ENCODE measurements at places on chromosomes 1 and 21.

DNA sequence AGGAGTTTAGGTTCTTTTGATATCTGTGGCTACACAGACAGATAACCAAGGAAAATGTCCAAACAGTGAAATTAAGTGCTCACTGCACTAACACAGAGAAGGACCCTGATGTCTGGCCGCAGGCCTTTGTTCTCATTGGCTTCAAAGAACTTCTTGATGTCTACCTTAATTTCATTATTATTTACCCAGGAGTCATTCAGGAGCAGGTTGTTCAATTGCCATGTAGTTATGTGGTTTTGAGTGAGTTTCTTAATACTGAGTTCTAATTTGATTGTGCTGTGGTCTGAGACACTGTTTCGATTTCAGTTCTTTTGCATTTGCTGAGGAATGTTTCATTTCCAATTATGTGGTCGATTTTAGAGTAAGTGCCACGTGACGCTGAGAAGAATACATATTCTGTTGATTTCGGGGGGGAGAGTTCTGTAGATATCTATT lies 15.2 kb upstream of the LGALS8 start:
- no peak for DNase-seq

DNA sequence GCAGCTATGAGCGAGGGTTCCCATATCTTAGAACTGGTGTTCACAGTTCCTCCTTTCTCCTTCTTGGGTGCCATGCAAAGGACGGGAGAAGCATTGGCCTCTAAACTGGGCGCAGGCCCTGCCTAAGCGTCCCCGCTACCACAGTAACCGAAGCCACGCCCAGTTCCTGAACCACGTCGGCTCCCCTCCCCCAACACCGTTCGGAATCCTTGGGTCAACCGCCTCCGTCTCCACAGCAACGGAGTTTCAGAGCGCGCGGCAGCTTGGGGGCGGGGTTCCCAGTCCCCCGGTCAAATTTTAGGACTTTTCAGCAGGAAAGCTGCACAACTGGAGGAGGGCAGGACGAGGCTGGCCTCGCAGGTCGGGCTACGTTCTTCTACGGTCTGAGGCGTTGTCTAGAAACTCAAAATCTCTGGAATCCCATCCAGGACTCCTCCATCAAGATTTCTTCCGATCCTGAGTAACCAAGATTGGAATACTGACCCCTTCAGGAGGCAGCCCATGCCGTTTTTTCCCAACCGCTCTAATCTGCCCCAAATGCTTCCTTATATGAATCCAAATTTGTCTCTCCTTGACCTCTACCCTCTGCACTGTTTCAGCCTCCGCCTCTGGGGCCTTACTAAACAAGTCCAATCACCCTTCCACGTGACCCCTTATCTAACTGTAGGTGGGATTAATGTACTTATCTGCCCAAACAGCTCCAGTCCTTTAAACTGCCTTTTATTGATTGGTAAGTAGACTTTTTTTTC lies at the start of gene SPAG17:
Gene SPAG17 (minus strand): TSS at position 145 of the 749 bp plus-strand sequence. CDS start 71 bp downstream, at position 74.
- DNase-seq, result peak; percentile 1

DNA sequence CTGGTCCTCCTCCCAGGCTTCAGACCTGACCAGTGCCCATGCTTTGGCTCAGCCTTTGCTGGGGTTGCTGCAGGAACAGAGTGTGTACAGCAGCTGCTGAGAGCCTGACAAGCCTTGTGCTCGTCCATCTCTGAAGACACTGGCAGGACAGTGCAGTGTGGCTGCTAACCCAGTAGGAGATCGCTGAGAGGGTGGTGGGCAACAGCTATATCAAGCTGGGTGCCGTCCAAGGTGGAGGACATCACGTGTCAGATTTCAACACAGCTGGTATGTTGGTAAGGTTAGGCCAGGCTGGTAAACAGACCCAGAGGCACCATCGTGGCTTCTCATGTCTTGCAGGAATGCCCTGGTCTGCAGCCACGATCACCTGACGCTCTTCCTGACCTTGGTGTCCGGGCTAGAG lies 17.9 kb upstream of the SLC25A34 start:
- DNase-seq, result no peak

- no peak for DNase-seq
These were observed 7.7 kb upstream of the NPHP4 start for GRCh38 chr1:5999711-6000443.

GRCh38 chr1:60367532-60367931 lies 294.0 kb upstream of the C1orf87 start:
- DNase-seq, result no peak

DNA sequence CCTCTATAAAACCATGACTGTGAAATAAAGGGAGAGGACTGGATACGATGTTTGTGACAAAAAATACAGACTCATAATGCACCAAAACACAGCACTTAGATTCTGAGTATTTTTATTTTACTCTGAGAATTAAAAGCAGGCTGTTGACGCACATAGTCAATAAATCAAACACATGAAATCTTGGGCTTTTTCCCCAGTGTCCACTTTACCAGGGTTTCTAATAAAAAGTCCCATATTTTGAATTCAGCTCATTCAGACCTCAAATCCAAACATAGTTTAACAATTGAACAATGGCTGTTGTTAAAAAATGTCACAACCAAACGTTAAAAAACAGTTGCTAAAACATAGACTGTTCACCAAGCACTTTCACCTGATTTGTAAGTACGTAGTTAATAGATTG lies 553.4 kb downstream of the LTN1 start:
- no peak for DNase-seq

DNA sequence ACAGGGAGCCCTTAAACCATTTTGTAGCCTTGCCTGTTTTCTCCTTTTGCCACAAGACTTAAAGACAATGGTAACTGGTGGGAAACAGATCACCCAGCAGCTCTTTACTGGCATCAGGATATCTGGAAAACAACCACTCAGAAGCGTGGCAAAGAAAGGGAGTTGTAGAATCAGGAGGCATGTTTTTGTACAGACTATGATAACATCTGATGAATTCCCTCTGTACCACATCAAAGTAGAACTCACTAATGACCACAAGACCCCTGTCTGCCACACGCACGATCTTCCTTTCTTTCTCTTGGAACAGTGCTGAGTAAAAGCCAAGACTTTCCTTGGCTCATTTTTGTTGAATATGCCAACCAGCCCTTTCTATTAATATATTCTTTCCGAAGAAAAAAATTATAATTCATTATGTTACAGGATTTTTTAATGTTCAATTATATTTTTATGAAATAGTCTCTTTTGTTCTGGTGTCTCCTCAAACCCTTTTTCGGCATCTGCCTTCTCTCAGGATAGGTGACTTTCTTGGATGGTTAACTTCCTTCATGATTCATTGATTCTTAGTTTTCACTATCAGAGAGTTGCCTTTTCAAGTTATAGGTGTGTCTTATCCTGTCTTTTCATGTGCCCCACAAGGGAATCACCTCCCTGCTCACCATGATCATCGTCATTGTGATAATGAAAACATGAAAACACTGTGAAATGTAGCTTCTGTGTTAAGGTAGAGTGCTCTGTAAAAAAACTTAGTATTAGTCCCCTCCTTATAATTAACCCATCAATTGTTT lies 7.9 kb upstream of the PHGDH start:
- DNase-seq, result no peak

GRCh38 chr21:46054031-46054430 lies 43.9 kb upstream of the COL6A2 start:
- DNase-seq, result no peak

GRCh38 chr1:87307306-87307705 lies 21.4 kb upstream of the LMO4 start:
- no peak for DNase-seq

DNA sequence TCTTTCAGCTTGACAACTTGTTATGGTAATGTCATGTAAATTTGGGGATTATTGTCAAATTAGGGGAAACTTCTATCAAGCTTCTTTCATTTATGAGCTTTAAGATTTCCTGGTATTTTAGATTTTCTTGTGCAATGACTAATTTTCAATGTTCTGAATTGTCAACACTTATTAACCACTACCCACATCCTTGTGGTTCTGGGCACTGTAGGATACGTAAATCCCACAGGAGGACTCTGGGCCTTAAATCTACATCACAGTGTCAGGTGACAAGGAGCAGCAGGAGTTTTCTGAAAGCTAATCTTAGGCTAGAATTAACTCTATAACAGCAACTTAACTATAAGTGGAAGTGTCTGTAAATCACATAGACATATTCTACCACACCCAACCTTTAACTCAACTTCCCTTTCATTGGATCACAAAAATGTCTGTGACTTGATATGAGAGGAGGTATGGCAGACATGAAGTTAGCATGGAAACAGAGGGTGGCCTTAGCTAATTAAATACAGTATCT lies 397.7 kb downstream of the HLX start:
- no peak for DNase-seq
